ENCODE measurements at places on chromosomes 7 and 10.

DNA sequence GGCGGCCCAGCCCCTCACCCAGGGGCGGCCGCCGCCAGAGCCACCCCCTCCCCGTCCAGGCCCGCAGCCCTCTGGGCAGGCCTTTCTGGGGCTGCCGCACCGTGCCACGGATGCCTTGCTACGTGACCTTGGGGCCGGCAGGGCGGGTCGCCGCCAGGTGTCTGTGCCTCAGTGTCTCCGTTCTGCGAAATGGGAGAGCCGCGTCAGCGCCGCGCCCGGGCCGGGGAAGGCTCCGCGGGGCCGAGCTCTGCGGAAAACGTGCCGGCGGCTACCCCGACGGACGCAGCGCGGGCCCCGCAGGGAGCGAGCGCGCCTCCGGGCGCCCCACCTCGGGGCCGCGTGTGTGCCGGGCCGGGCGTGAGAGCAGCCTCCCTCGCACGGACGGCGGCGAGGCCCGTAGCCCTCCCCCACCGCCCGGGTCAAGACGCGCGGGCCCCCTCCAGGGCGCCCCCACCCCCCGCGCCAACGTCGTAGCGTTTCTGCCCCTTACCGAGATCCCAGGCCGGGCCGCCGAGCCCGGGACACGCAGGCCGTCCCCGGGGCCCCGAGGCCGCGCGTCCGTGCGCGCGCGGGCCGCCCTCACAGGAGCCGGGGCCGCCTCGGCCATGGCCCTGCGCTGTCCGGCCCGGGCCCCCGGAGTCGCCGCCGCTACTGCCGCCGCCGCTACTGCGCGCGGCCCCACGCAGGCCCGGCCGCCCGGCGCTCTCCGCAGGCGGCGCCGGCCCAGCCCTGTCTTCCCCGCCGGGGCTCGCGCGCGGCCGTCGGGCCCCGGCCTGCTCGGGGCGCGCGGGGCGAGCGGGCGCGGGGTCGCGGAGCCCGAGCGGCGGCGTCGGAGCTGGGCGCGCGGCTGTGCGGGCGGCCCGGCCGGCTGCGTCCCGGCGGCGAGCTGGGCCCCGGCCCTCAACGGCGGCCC lies 1.1 kb downstream of the ZNF777 start:
- no peak for DNase-seq

DNA sequence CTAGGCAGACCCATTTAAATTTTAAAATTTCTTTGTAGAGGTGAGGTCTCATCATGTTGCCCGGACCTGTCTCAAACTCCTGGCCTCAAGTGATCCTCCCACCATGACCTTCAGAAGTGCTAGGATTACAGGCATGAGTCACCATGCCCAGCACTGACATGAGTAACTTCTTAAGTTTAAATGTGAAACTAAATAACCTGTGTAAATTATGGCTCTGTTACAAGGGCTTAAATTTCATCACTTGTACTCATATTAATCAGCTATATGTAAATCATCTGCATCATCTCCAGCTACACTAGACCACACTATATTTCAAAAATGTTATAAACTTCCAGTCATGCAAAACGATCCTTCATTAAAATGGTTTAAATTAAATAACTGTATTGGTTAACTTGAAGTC lies 56.1 kb downstream of the ATAD1 start:
- no peak for DNase-seq

GRCh38 chr10:102196893-102197292 lies 29.2 kb upstream of the ELOVL3 start:
- no peak for DNase-seq

GRCh38 chr10:83104616-83105015 lies 1034.7 kb upstream of the GHITM start:
- no peak for DNase-seq

GRCh38 chr7:66542528-66543269 lies 86.0 kb upstream of the KCTD7 start:
- no peak for DNase-seq

DNA sequence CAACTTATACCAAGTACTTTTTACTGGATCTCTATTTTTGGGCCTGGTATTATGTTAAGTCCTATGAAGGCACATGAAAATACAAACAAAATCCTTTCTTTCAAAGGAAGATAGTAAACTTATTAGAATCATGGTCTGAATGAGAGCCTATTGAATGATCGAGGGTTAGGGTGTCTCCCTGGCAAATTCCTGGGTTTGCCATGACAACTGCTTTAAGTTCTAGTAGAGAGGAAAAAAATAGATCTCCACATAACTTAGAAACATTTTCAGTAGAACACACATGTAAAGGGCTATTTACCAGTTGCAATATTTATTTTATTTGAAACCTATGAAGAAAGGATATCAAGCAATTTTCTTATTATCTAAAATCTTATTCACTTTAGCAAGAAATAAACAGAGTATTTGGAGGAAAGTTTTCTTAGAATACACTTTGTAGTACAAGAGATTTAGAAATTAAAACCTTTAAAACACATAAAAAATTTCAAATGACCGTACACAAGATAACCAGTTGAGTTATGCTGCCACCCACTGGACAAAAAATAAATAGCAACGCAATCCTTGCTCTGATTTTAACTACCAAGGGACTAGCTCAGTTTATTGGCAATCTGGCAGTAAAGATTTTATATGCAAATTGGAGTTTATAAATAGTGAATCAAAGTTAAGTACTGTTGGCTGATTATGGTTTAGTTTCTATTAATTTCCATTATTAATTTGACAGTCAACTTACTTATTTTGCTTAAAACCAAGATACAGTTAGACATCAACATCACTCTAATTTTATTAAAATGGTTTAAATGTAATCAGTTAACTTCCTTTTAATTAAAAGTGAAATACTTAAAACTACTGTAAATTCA lies 33.9 kb downstream of the CACUL1 start:
- peak; percentile 52 for DNase-seq

DNA sequence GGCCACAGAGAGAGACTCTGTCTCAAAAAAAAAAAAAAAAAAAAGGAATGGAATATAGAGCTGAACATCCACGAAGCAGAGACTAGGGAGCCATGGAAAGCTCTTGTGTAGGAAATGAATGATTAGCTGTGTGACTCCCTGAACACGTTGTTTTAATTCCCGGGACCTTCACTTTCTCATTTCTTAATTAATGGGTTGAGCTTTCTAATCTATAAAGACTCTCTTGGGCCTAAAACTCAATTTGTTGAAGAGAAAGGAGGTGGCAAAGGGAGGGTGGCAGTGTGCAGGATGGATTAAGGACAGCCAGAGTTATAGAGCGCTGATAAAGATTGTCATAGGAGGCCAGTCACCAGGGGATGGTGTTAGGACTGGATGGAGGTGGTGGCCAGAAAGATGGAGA lies 48.0 kb downstream of the CYCS start:
- no peak for DNase-seq

DNA sequence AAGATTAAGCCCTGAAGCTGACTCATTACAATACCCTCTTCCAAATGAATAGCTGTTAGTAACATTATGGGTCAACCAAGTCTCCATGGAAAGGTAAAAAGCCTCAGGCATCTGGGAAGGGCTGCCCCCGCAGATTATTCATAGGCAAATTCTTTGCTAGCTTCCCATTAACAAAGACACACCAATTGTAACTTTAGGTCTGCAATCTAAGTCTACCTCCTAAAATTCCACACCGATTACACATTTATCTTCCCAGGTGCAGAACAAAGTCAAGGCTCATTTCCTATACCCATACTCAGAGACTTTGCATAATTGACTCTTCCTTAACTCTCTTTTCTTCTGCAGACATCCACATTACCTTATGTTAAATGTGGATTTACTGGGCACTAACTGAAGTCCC lies 826.3 kb upstream of the MBL2 start:
- DNase-seq = no peak

DNA sequence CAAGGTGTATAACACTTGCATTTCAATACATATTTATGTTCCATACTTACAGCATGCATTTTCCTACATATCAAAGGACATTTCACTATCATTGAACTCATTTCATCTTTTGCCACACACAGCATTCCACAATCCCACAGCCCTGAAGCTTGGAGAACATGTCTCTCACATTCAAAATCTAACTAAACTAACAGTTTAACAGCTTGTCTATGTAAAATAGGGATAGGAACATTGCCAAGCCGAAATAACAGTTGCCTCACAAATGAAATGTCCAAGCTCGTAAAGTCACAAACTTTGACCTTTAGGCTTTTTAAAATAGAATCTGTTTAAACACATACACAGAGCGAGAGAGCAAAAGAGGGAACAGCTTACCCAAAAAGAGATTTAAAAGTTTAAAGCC lies 65.3 kb downstream of the HGF start:
- DNase-seq = no peak

DNA sequence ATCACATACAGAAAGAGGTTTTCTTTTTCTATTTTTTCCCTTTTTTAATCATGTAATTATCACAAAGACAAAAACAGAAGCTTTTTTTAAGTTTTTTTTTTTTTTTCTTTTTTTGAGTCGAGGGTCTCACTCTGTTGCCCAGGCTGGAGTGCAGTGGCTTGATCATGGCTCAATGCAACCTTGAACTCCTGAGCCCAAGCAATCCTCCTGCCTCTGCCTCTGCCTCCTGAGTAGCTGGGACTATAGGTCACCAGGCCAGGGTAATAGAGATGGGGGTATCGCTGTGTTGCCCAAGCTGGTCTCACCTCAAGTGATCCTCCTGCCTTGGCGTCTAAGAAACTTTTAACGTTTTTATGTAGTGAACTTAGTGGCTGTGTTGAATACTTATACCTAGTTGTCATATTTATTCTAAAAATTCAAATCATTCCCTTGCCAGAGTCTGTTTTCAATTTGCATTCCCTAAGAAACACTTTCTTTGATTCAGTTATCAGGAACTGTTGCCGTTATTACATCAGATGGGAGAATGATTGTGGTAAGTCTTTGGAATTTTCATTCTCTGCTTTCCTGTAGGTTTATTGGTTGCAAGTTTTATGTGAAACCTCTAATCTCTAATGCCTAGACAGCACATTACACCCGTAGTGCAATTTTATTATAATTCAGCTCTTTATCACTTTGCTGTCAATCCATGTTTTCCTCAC lies 1.3 kb downstream of the LSM8 start:
- DNase-seq = no peak

GRCh38 chr7:33471636-33472242 lies 342.4 kb downstream of the BBS9 start:
- DNase-seq = no peak

DNA sequence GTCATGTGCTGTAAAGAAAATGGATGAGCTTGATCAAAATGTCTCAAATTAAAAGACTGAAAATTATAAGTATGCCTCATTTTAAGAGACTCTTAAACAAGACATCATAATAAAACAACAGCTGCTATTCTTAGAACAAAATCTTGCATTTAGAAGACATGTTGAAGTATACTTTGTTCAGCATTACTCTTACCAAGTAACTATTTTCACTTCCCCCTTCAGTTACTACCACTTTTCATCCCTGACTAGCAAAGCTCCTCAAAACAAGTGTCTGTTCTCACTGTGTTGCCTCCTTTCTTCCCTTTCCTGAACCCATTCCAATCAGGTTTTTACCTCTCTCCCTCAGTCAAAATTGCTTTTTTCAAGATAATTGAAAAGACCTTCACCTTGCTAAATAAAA lies 31.6 kb downstream of the ELAPOR2 start:
- DNase-seq = no peak

DNA sequence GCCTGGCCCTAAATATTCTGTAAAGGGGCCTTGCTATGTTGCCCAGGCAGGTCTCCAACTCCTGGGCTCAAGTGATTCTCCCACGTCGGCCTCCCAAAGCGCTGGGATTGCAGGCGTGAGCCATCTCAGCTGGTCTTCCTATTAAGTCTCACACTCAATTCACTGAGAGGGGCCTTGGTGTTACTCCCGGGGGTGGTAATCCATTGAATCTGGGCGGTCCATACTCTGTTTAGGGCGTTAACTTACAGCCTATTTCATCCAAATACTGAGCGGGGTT lies 665 bp upstream of the SRRT start:
- DNase-seq = no peak

GRCh38 chr10:5625992-5626777 lies 40.2 kb downstream of the ASB13 start:
- DNase-seq = no peak

GRCh38 chr10:74337330-74338016 lies 186.5 kb downstream of the ADK start:
- no peak for DNase-seq

DNA sequence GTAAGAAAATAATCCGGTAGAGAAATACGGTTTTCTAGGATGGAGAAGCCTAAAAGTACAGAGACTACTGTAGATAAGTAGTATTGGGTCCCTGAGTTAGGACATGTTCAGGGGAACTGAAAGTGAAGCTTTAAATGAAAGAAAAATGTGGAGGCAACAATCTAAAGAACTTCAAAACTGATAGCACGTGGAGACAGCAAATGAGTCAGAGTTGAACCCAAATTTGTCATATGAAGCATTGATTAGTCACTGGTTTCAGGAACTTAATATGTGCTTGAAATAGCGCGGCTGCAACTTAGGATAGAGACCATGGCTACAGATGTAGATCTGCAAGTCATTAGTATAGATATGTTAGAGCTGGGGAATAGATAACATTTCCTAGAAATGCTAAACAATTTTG lies 1138.6 kb upstream of the SORCS1 start:
- DNase-seq = no peak

DNA sequence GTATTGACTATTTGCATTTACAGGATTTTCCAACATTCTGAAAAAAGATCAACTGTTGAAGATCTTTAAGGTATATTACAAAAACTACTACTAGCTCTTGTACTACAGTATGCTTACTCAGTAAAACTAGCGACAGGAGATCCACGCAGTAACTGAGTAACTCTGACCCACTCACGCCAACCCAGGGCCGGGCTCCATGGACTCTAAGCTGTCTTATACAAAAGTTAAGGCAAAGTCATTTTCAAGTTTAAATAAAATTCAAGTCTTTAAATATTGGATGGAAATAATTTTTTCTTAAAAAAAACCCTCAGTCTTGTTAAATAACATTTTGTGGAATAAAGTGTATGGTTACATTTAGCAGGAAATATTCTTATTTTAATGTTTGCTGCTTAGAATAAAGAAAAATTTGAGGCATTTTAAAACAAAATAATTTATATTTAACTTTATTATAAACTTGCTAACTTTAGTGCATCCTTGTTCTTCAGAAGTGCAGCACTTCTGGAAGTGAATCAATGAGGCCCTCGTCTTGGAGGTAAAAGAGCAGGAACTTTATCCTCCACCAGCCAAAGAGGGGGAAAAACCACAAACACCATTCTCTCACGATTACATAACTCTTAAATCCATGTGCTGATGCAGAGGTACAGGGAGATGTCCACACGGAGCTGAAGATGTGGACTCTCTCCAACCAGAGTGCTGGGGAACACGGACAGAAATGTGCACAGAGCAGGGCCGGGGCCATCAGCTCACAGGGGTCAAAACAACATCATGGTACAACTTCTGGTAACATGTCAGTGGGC lies 119.9 kb downstream of the LARP4B start:
- no peak for DNase-seq

DNA sequence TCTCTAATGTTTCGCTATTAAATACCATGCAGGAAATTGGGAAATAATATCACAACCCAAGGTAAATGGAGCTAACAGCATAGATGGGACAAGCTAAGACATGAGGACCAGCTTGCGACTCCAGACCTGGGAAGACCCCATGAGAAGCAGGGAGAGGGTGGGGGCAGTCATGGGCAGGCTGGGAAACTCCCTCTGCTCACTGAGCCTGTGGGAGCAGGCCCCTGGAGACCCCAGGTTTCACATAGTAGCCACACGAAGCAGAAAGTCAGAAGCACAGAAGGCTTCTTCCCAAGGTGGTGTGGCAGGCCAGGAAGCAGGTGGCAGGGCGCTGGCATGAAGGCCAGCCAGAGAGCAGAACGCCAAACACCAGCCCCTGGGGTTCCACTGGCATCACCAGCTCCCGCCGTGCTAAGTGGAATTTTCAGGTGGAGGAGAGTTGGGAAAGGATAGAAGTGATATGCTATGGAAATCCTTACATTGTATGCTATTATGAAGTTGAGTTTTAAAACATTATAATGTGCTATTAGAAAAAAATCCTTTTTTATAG lies 99.9 kb upstream of the RNF32 start:
- DNase-seq = no peak

Data from AML-193 (cell line).